Activated T-helper 1 cell treated with Interleukin-2 at 50 U/mL for 16 hours (primary cell): ENCODE measurements at places on chromosomes 7 and 10.

GRCh38 chr10:33216661-33217427 lies 117.6 kb downstream of the NRP1 start:
- no peak for DNase-seq

DNA sequence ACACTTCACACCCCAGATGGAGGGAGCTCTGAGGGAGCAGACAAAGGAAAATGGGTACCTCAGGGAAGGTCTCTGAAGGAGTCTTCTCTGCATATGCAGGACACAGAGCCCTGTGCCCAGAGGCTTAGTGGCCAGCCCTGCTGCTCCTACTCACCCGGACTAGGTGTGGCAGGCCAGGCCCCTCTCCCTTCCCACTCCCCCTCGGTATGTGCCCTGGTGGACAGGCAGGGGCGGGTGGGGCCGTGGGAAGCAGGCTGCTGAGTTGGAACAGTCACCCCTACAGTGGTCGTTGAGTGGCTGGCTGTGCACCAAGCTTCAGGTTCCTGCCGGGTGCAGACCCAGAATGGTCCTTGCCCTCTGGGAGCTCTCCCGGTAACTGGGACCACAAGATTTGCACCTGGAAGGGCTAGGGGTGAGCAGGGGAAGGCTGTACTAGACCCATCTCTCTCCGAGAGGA lies 68.6 kb downstream of the ZMIZ1 start:
- no peak for DNase-seq

GRCh38 chr10:120369856-120370276 lies 87.2 kb upstream of the PLPP4 start:
- DNase-seq, result no peak

- DNase-seq, result no peak
Measured at GRCh38 chr7:94049615-94050014, 45.5 kb upstream of the BET1 start.

- DNase-seq, result no peak
Measured at GRCh38 chr7:112080441-112080840, 125.8 kb downstream of the DOCK4 start.

GRCh38 chr10:64881257-64881656 lies 1360.1 kb downstream of the REEP3 start:
- no peak for DNase-seq

DNA sequence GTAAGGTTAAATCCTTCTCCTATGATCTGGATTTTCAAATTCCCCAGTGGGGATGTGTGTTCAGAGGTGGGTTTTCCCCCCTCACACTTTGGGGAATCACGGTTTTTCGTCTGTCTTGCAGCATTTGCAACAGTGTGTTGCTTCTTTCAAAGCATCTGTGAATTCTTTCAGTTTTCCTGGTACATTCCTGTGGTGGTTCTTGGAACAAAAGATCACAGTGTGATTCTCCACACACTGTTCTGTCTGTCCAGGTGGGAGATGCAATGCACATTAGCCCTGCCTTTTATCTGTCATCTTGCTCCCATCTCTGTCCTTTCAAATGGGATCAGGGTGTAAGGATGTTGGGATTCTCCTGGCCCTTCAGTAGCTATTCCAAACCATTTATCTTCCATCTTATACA lies 11.8 kb downstream of the AGK start:
- DNase-seq, result no peak

- DNase-seq, result no peak
Measured at GRCh38 chr7:138887085-138887710, 89.2 kb upstream of the ATP6V0A4 start.

DNA sequence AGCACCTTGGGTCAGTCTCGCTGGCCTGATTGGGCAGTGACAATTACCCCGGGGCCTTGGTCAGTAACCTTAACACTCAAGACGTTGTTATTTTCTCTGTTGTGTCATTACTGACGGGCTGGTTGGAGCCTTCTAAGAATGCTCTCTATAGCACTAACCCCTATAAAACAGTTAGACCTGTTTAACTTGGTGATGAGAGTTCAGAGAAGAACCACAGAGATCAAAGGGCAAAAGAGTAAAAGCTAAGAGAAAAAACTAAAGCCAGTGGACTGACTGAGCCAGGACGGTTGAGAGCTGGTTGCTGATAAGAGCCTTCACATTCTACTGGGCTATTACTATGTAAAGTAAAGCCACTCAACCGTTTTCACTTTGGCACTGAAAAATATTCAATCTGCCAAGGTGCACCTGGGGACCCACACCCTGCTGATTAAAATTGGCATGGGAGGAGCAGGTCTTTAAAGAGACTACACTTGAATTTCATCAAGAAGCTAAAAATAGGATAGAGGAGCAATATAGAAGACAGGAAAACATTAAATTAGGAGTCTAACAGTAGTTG lies 13.6 kb upstream of the ITGB1 start:
- no peak for DNase-seq

- no peak for DNase-seq
Measured at GRCh38 chr7:155911471-155912105, 99.3 kb upstream of the SHH start.

DNA sequence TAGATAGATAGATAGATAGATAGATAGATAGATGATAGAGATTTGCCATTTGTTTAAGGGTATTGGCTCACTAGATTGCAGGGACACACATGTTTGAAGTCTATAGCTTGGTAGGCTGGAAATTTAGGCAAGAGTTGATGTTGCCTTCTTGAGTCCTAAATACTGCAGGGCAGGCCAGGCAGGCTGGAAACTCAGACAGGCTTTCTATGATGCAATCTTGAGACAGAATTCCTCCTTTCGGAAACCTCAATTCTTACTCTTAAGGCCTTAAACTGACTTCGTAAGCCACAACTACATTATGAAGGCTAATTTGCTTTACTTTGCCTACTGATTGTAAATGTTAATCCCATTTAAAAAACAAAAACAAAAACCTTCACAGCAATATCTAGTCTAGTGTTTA lies 322.9 kb upstream of the AKR1E2 start:
- no peak for DNase-seq

- DNase-seq, result no peak
Measured at GRCh38 chr7:137891016-137891655, 44.4 kb upstream of the DGKI start.

DNA sequence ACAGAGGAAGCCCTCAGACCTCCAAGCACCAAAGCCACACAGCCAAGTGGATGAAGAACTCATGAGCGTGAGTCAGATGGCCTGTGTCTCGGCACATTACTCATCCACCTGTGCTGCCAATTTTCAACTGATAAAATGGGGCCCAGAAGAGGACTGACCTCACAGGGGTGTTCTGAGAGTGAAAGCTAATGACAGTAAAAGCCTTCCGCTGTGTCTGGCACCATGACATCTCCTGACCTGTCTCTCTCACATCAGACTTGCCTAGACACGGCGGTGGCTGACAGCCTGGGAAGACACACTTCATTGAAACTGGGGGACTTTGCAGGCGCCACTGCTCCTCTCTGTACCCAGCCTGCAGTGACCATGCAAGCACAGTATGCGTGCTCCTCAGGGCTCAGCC lies 8.3 kb upstream of the SLC18A3 start:
- no peak for DNase-seq

- DNase-seq, result no peak
Measured at GRCh38 chr10:75611172-75611992, 180.0 kb downstream of the LRMDA start.

DNA sequence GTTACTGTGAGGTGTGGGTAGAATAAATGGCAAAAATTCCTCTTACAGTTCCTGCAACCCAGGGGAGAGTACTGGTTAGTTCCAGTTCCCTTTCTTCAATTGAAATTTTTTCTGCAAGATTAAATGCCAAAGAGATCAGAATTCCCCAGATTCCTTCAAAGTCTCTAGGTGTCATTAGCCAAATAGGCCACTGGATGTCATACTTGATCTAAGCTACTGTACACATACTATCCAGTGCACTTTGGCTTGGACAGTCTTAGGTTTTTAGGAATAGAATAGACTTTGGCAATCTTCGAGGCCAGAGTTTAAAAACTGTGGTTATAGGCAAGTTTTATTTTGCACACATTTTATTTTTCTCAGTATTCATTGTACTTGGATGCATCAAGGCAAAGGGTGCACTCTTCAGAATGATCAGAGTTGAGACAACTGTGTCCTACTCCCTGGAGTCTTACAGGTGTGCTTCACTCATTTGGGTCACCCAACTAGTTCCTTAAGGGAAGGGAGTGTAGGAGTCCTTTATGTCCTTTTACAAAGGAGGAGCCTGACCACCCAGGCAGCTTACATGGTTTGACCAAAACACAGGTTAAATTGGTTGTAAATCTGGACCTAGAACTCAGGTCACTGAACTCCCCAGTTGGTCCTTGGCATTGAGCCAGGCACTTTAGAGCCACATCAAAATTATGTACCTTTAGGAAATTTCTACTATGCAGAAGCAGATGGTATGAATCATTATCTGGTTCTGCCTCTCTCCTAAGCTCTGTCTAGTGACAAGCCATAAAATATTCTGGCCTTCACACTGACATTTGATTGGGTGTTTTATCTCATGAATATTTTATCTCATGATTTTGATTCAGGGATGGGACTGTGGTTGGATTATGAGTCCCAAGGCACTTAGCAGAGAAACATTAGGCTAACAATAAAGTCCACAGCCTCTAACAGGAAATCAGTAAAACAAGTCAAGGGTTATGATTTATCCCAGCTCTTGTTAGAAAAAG lies 49.5 kb downstream of the ASAH2B start:
- no peak for DNase-seq

- DNase-seq, result no peak
Measured at GRCh38 chr10:98270073-98270740, 2.2 kb upstream of the LOXL4 start.

DNA sequence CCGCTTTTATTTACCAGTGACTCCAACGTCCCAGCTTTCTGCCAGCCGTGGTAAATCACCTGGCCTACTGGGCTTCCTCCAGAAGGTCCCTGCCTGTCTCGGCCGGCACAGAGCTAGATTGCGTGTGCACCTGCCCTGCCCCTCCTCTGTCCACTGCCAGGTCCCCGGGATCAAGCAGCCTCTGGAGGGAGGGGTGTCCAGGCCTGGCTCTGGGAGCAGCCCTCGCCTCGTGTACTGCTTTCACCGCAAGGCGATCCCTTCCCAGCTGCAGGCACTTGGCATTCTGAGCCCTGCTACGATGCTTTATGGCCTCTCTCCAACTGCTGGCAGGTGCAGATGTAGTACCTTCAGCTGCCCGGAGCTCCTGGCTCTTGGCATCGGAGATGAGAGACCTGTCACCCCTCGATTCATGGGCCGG lies 7.4 kb downstream of the SLC29A3 start:
- no peak for DNase-seq

DNA sequence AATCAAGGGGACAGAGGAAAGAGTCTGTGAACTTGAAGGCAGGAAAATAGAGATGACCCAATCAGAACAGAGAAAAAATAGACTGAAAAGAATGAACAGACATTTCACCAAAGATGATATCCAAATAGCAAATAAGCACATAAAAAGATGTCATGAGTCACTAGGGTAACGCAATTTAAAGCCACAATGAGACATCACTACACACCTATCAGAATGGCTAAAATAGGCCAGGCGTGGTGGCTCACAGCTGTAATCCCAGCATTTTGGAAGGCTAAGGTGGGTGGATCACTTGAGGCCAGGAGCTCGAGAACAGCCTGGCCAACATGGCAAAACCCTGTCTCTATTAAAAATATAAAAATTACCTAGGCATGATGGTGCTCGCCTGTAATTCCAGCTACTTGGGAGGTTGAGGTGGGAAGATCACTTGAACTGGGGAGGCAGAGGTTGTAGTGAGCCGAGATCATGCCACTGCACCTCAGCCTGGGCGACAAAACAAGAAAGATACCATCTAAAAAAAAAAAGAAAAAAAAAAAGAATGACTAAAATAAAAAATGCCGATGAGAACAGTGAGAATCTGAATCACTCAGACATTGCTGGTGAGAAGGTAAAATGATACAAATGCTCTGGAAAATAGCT lies 100.9 kb downstream of the LHPP start:
- no peak for DNase-seq

DNA sequence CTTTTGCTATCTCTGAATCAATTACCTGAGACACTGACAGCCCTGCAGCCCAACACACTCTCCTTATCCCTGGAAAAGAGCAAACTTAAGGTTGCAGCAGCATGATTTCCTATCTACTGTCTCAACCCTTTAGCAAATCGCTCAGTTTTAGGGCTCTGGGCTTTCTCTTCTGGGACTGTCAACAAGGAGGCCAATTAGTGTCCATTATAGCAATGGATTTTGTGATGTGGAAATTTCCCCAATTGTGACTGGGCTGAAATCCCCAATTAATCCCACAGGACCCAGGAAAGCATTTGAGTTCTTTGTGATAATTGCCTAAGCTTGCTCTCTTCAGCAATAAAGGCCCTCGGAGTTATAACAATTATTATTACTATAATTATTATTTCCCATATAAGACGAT lies 197.0 kb downstream of the ZNF438 start:
- no peak for DNase-seq

DNA sequence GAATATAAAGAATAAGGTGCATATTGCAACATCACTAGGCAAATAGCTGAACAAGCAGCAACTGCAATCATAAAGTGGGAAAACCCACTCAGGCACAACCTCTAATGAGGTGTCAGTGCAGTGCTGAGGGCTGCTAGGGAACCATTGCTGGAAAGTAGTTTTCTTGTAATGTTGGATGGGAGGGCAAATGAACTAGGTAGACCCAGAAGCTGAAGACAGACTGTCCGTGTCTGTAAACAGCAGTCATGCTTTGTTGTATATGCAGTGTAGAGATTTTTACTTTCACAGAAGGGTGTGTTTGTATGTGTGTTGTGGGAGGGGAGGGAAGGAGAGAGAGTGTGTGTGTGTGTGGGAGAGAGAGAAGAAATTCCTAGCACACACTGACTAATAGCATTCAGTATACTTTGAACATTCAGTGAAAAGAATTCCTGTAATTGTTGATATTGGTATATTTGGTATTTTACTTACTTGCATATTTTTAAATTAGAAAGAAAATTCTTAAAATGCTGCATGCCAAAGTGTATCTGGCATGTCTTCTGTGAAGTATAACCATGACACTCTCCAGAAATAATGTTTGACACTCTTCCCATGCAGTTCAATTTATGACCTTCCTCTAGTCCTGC lies 28.8 kb downstream of the ITGB8 start:
- DNase-seq, result no peak

- no peak for DNase-seq
Measured at GRCh38 chr10:126439942-126440341, 51.7 kb upstream of the ADAM12 start.

- no peak for DNase-seq
Measured at GRCh38 chr10:110733218-110733952, 89.2 kb downstream of the RBM20 start.

GRCh38 chr10:79401015-79401921 lies 44.2 kb downstream of the ZCCHC24 start:
- DNase-seq, result no peak

GRCh38 chr10:13168781-13169180 lies 7.4 kb downstream of the MCM10 start:
- no peak for DNase-seq

GRCh38 chr10:96747734-96748550 lies 27.6 kb upstream of the PIK3AP1 start:
- DNase-seq, result no peak

DNA sequence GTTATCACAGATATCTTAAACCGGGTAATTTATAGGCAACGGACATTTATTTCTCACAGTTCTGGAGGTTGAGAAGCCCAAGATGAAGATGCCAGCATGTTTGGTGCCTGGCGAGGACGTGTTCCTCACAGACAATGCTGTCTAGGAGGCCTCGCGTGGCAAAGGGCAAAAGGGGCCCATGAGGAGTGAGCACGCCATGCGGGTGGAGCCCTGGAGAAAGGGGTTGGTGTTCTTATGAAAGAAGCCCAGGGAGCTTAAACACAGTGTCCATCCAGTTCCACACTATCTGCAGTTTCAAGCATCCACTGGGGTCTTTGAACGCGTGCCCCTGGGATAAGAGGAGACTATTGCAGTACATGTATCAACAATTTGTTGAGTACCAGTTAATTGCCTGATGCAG lies 51.4 kb downstream of the CXCL12 start:
- DNase-seq, result no peak
